ENCODE measurements at places on chromosomes 3 and 15.

DNA sequence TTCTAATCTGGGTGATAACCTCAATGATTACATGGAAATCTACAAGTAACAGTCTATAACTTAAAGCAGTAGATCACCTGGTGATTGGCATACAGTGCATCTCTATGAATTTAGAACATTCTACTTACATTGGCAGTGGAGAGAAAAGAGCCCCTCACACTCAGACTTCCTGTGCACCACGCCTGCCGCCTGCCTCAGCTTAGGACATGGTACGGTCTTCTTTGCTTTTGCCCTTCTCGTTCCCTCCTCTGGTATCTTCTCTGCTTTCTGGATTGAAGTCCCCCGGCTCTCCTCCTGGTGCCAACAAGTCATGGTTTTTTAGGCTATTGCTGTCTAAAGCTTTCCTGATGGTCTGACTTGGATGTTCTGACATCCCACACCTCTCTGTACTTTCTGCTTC lies 7.9 kb upstream of the KCNMB3 start:
- DNase-seq: no peak

GRCh38 chr3:87626546-87626945 lies 350.2 kb upstream of the POU1F1 start:
- no peak for DNase-seq

- DNase-seq: no peak
These were observed 21.8 kb downstream of the SPG11 start for GRCh38 chr15:44641651-44642050.

- DNase-seq: no peak
These were observed 26.7 kb downstream of the SLC2A2 start for GRCh38 chr3:170999737-171000242.

GRCh38 chr15:64521201-64521600 lies 60.8 kb downstream of the ZNF609 start:
- DNase-seq: no peak

DNA sequence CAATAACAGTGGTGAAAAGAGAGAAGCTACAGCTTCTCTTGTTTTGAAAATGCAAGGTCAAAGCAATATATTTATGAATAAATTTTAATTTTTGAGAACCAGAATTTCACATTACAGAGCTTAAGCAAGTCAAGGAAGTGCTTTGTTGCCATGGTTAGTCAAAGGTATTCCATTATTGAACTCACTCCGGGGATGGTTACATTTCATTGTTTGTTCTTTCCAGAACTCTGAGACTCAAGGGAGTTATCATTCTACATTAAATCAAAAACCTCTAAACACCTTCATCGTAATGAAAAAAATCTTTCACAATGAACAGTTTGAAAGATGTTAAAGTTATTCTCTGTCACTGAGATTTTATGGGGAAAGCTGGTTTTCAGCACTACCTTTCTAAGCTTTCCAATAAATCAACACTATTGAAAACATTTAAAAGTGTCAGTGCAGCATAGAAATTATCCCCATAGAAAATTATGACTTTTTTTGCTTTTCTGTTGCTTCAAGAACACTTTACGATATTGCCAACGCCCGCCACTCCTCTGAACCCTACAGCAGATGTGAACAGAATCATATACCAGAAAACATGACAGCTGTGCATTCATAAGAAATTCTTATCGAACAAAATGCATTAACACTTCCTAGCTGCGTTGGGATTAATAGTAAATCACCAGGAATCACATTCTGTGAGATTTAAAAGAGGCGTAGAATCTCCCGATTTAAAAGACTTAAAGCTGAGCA lies 83.0 kb downstream of the OTOL1 start:
- DNase-seq: no peak

GRCh38 chr3:102531686-102532085 lies 96.9 kb downstream of the ZPLD1 start:
- DNase-seq: no peak

- DNase-seq: no peak
These were observed 107.3 kb upstream of the TMC3 start for GRCh38 chr15:81481346-81481745.

DNA sequence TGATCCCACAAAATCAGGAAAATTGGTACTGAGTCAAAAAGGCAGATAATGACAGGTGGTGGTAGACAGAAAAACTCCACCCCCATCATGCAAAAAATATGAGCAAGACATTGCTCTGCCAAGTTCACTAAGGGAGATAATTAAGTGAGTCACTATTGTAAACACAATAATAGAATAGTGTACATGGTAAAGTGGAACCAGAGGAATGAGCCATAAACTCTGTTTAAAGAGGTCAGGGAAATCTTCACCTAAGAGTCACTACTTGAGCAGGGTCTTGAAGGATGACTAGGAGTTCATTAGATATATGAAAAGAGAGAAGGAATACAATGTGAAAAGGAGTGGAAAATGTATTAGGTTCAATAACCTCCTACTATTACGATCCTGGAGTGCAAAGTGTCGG lies 213.4 kb upstream of the PEX5L start:
- DNase-seq: no peak

- DNase-seq: peak; percentile 87
These were observed 32.4 kb downstream of the C2CD4A start for GRCh38 chr15:62099094-62099601.

- DNase-seq: no peak
These were observed 128.5 kb upstream of the GAP43 start for GRCh38 chr3:115494826-115495225.

GRCh38 chr15:67103869-67104268 lies 38.5 kb downstream of the SMAD3 start:
- DNase-seq: no peak

DNA sequence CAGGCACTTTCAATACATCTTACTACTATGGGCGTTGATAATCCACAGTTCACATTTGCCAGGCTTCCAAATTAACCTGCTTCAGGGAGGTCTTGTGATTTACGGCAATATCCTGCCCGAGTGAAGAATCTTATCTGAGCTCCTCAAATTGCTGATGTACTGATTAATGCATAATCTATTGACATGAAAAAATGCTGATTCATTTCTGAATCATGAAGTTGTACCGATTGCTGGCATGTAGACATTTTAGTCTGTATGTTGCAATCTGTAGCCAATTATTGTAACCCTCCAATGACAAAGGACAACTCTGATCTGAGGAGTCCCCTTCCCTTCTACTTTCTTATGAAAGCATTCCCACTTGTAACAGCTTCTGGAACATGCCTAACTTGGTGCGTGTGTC lies 97.2 kb downstream of the SEC22A start:
- no peak for DNase-seq

- DNase-seq: peak; percentile 87
These were observed 163.9 kb downstream of the SMAD6 start for GRCh38 chr15:66865622-66866611.

DNA sequence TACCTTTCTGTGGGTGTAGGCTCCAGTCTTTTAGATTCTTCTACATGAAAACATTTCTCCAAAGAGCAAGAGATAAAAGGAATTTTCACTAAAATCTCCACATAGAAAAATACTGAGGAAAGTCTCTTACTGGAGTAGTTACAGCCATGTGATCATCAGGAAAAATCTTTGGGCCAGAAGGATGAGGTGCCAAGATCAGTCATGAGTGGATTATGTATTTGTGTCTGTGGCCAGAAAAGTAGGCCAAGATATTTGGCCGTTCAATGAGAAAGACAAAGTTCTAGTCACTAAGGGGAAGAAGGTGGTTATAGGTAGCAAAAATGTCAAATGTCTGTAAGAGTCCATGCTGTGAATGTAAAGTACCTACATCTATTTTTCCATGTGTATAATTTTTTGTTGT lies 339.3 kb downstream of the NSUN3 start:
- no peak for DNase-seq

DNA sequence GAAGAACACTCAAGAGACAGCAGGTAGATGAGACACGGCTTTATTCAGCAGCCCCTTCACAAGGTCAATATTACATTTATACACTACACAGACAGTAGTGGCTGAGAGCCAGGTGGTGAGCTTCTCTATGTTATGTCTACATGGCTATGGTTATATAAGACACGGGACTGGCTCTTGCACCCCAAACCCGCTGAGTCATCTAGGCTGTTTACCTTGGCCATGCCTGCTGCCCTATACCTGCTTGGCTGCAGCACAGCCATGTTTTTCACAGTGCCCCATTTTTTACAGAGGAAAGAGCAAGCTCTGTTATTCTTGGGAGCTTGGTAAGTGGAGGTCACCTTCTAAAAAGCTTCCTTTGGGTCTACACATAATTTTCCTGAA lies 231.6 kb downstream of the IGSF11 start:
- DNase-seq: no peak

- DNase-seq: no peak
These were observed 741.6 kb upstream of the CBLB start for GRCh38 chr3:106610362-106610959.

GRCh38 chr3:177057768-177058167 lies 139.5 kb downstream of the TBL1XR1 start:
- DNase-seq: no peak

DNA sequence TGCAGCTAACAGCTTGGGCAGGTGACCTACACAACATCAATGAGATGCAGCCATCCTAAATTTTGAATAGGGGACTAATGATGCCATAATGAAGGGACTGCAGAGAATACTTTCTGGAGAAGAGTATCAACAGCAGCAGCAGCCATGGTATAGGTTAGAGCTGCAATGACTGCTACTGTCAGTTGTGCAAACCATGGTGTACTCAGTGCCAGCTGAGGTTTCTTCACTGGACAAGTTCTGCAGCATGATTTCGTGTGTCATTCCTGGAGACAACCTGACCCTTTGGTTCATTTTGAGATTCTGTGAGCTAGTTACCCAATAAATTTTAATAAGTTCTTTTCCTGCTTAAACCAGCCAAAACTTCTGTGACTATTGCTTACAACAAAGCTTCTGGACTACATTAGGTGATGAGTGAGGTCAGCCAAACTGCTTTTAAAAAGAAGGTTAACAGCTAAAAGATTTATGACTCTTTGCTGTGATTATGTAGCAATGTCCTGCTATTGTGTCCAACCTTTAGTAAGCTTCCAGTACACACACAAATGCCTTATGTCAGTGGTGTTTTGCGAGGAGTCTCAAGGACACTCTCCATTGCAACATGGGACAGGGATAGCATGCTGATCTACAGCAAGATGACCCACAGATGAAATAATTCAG lies 4.8 kb upstream of the DAZL start:
- DNase-seq: no peak

DNA sequence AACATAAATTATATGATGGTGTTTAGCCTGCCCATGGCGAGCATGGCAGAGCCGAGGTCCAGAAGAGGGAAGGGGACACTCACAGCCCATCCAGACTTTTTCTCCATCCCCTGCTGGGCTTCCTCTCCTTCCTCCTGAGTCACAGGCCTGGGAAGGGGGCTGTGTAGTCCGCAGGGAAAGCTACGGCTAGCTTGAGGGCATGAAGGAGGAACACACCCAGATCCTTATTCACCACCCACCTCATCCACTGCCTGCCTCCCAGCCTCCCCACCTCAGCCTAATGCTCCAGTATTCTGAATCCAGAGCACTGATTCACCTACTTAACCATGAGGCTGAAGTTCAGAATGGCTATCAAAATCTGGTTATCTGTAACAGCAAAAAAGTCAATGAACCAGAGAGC lies 97.8 kb downstream of the OXNAD1 start:
- no peak for DNase-seq

GRCh38 chr15:37860896-37861295 lies 73.5 kb upstream of the TMCO5A start:
- DNase-seq: no peak

GRCh38 chr3:17941152-17941551 lies 198.7 kb upstream of the TBC1D5 start:
- DNase-seq: no peak

GRCh38 chr15:85618956-85619491 lies 175.7 kb downstream of the KLHL25 start:
- DNase-seq: peak; percentile 87

- peak; percentile 94 for DNase-seq
These were observed 119.6 kb downstream of the ASB7 start for GRCh38 chr15:100721758-100722550.

DNA sequence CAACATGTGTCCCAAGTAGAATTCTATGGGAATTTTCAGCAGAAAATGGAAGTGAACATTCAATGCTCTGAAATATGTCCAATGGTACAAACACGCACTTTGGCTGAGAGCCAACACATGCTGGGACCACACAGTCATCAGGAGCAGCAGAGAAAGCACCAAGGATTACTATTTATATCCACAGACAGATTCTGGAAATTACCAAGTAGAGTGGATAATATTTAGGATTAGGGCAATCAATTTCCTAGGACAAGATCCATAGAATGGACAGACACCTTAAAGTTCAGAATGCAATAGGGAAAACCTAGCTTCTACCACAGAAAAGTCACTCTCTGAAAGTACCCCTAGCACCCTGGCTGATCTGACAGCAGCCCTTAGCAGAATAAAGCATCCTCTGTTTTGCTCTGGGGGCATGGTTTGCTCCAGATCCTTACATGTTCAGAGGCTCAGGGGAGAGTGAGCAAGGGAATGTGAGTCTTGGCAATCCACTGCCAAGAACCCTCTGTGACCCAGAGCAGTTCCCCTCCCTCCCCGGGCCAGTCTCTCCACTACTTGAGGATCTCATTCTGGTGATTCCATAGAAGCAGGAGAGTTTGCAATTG lies 206.0 kb upstream of the WNT5A start:
- DNase-seq: no peak

- peak; percentile 87 for DNase-seq
These were observed 55.8 kb downstream of the DAPK2 start for GRCh38 chr15:63990454-63990853.

DNA sequence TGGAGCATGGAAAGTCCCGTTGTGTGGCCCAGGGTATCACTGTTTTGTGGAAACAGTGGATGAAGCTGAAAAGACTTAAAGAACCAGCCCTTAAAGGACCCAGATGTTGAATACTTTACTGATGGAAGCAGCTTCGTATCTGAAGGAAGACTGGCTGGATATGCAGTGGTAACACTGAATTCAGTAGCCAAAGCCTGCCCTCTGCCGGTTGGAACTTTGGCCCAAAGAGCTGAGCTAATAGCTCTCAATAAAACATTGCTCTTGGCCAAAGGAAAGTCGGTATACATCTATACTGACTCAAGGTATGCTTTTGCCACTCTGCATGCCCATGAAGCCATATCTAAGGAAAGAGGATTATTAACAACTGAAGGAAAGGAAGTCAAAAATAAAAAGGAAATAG lies 885.4 kb downstream of the PDCD6IP start:
- peak; percentile 68 for DNase-seq

DNA sequence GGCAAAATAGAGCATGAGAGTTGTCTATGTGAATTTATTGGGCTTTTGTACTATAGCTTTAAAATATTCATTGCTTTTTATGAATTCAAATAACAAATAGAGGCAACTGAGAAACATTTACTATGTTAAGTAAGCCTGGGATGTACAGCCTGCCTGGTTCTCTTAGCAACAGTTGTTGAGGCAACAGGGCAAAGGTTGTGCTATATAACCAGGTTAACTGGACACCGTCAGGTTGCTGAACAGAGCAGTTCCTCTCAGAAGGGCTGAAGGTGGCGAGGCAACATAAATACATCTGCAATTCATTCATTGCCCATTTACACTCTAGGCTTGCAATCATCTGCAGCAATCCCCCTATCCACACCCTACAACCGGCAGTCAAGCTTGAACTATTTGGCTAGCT lies 78.2 kb downstream of the GTF2E1 start:
- no peak for DNase-seq

- no peak for DNase-seq
These were observed 733.4 kb downstream of the TUSC7 start for GRCh38 chr3:117443014-117443413.

All from suppressor macrophage treated with lipopolysaccharide for 1 hour (primary cell).